Stimulated activated CD8-positive, alpha-beta memory T cell treated with anti-CD3 and anti-CD28 coated beads, Interleukin-2, amount 100 ng/mL, for 48 hours (primary cell): ENCODE measurements at places on chromosomes 7 and 10.

- DNase-seq = no peak
Observed at GRCh38 chr10:101573885-101574753, 13.9 kb downstream of the POLL start.

DNA sequence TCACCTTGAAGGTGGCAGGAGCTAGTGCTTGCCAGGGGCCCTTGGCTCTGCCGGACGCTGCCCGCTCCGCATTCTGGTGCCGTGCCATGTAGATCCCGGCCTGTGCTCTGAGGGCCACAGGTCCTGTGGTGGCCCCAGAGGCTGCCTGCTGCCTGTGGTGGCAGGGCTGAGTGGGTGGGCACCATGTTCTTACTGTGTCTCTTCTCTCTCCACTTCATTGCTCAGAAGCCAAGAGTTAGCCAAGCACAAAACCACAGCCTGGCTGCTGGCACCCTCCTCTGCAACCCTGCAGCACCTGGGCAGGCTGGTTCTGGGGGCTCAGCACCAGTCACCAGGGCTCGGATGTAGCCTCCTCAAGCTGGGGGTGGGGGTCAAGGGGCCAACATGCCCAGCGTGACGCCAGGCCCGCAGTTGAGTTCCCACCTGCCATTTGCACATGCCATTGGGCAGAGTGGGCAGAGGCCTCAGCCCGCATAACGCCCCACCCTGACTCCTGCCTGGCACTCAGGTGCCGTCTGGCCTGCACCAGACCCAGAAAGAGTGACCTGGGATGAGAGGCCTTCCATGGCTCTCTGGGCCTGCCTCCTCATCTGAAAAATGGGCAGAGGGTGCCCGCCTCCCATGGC lies 16.3 kb downstream of the ZMIZ1 start:
- no peak for DNase-seq

DNA sequence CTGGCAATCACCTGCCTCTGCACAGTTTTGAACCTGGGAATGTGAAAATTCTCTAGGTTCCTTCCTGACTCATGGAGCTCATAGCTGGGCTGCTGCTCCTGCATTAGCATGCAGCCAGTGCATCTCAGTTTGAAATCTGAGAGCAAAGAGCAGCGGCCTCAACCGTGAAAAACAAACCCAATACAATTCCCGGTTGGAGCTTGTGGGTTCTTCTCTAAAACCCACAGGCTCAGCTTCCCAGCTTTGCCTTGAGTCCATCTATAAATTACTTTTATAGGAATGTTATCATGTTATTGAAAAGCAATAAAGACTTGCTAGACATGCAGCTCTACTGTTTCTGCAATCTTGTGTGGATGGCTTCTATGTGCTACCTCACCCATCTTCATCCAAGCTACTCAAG lies 191.7 kb downstream of the CXCL12 start:
- DNase-seq = no peak

DNA sequence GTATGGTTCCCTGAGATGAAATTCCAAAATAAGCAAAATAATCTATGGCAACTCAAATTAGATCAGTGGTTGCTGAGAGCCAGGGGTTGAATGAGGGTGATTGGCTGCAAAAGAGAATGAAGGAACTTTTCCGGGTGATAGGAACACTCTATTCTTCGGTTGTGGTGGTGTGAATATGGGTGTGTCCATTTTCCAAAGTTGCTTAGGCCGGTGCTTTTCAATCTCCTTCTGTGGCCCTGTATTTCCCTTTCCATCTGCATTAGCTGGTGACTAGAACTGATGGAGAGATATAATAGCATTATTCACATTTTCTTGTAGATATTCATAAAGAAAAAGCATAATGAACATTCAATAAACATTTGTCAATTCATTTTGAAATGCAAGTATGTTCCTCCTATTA lies 382.9 kb downstream of the TFEC start:
- no peak for DNase-seq

- DNase-seq = no peak
Observed at GRCh38 chr10:66747451-66747850, 178.4 kb upstream of the LRRTM3 start.

- DNase-seq = no peak
Observed at GRCh38 chr7:138164804-138165203, 88.5 kb downstream of the AKR1D1 start.

- DNase-seq = no peak
Observed at GRCh38 chr10:112758961-112759360, 191.1 kb upstream of the TCF7L2 start.

- no peak for DNase-seq
Observed at GRCh38 chr7:139117599-139118233, 8.2 kb upstream of the ZC3HAV1 start.

DNA sequence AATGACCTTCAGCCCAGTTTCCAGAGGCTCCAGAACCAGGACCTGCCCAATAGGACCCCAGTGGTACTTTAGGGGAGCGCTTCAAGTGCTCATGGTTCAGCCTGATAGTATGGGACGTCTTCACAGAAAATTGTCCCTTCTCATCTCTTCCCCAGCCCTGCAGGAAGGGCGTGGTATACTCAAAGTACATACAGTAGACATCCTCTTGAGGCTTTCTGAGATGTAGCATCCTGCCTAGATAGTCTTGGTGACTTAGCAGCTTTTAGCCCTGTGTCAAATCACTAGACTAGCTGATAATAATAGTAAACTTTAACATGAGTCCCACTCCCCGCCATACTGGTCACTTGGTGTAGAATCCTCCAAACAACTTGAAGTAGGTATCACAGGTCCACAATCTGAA lies 193.2 kb downstream of the CYP26A1 start:
- no peak for DNase-seq

- no peak for DNase-seq
Observed at GRCh38 chr10:127303105-127303504, 106.7 kb upstream of the INSYN2A start.

DNA sequence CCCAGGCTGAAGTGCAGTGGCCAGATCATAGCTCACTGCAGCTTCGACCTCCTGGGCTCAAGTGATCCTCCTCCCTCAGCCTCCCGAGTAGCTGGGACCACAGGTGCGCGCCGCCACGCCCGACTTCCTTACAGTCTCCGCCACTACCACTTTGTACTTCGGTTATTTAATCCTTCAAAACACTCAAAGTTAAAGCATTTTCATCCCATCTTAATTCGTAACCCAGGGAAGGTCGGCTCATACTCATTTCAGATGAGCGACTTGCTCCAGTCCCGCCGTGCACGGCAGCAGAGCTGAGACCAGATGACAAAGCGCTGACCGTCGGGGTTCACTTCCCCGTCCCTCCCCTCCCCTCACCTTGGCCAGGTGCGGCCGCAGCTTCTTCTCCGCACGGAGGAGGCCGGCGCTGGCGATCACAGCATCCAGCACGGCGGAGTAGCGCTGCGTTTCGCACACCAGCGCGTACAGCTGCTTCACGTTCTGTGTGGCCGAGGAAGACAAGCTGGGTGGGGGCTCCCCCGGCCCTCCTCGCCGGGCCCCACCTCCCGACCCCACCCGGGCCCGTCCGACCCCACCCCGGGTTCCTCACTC lies 457 bp downstream of the NSUN5 start:
- no peak for DNase-seq

DNA sequence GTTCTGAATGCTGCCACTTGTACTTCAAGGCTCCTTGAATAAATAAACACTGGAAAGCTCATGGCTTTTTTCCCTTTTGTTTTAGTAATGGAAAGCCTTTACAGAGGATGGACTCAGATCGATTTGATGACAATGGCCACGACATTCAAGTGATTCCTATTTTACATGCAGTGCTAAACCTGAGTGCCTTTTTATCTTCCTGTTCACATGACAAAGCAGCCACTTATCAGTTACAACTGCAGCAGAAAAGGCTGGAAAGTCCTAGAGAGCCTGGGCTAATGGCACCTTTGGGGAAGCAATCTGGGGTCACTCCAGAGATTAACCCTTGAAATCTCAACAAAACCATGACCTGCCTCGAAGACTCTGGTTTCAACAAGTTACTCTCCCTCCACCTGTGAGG lies 249.0 kb upstream of the AUTS2 start:
- DNase-seq = no peak

DNA sequence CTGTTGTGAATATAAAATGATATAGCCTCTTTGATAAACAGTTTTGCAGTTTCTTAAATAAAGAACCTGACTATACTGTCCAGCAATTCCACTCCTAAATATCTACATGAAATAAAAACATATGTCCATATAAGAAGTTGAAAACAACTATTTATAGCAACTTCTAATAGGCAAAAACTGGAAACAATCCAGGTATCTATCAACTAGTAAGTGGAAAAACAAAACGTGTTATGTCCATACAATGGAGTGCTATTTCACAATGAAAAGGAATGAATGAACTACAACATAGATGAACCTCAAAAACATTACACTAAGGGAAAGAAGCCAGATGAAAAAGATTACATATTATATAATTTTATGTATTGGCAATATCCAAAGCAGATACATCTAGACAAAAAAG lies 268.9 kb downstream of the CSTF2T start:
- no peak for DNase-seq

- DNase-seq = no peak
Observed at GRCh38 chr7:45869426-45869825, 3.5 kb downstream of the CCDC201 start.

GRCh38 chr10:13891128-13892000 lies 304.6 kb downstream of the PRPF18 start:
- no peak for DNase-seq

DNA sequence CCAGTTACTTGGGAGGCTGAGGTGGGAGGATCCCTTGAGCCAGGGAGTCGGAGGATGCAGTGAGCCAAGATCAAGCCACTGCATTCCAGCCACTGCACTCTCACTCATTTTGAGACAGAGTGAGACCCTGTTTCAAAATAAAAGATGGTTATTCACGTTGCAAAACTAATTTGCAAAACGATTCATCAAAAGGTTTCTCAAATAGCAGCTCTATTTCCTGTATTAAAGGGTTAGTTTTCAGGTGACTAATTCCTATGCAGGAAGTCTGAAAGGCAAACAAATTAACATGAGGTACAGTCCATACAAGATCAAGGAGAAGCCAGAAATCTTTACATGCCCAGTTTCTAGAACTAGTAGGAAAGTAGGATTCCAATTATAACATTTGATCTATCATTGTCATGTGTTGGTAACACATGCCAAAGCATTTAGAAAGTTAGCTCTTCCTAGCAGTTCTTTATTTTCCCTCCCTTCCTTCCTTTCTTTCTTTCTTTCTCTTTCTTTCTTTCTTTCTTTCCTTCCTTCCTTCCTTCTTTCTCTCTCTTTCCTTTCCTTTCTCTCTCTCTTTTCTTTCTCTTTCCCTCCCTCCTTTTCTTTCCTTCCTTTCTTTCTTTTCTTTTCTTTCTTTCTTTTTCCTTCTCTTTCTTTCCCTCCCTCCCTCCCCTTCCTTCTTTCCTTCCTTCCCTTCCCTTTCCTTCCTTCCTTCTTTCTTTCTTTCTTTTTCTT lies 49.3 kb downstream of the DENND2A start:
- DNase-seq = no peak

- DNase-seq = no peak
Observed at GRCh38 chr7:2602406-2603043, 29.3 kb upstream of the TTYH3 start.

DNA sequence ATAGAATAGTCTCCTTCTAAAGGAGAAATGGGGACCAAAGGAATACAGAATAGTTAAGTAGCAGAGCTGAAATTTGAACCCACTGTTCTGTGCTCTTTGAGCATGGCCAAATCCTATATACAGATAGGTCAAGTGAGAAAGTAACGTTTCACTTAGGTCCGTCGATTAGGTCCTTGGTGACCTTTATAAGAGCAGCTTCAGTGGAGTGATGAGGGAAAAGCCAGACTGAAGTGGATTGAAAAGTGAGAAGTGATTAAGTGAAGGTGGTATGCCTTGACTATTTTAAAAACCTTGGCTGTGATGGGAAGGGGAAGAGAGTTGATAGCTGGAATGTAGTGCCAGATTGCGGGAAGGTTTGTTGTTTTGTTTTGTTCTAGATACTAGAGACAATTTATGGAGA lies 10.6 kb upstream of the LSMEM1 start:
- no peak for DNase-seq

DNA sequence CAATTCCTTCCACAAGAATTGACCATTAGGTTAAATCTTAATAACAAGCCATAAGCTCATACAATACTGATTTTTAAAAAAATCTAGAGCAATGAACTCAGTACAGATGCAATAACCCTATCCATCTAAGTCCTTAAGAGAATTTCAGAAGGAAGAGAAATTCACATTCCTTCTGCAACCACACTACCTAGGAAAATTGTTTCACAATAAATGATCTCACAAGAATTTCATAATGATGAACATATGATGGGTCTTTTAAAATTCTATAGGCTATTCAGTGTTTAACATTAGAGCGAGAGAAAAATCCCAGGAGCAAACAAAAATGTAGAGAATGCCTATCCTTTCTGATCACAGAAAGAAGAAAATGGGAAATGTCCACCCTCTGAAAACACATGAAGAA lies 70.0 kb upstream of the MAGI2 start:
- no peak for DNase-seq

DNA sequence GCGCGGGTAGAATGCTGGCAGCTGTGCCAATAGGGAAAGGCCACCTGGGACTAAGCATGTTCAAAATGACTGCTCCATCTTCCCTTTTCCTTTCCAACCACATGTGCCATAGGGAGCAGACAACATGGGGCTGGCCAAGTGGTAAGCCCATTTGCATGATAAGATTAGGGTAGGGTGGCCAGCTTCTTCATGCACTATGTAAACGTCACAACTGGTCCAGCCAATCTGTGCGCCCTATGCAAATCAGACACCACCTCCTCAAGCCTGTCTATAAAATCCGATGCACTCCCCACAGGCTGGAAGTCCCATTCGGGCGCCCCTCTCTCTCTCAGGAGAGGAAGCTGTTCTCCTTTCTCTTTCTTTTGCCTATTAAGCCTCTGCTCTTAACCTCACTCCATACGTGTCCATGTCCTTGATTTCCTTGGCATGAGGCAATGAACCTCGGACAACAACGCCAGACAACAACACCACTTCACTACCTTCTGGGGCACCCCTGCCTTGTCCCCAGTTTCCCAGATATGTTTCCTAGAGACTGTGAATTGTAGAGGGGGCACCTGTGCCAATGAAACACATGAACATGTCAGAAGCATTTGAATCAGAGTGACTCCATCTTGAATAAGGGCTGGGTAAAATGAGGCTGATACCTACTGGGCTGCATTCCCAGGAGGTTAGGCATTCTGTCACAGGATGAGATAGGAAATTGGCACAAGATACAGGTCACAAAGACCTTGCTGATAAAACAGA lies 19.1 kb upstream of the EXOC6 start:
- no peak for DNase-seq

DNA sequence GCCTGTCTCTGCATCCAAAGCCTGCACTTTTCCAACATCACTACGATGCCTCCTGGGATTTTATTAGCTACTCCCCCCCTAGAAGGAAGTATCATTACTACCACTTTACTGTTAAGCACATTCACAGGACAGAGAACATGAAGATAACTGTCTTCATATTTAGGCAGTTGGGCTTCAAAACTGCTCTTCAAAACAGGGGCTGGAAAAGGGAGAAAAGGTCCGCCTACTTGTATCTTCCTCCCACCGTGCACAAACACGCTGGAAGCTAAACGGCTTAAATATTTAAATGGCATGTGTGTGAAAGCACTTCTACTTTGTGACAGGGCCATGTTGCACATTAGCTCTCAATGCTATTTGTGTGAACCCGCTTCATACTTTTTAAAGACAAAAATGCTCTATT lies 999 bp downstream of the ITIH5 start:
- DNase-seq = no peak

- DNase-seq = no peak
Observed at GRCh38 chr7:50587737-50588136, 22.5 kb upstream of the DDC start.

GRCh38 chr10:11856678-11857077 lies 33.5 kb downstream of the PROSER2 start:
- DNase-seq = no peak

GRCh38 chr10:12922117-12922900 lies 79.2 kb downstream of the CCDC3 start:
- DNase-seq = no peak

GRCh38 chr10:51397695-51398094 lies 301.7 kb downstream of the CSTF2T start:
- DNase-seq = no peak
